Endodermal cell (in vitro differentiated cells): ENCODE measurements at places on chromosomes 16 and 17.

GRCh38 chr17:67974185-67974584 is 22.1 kb downstream of the C17orf58 start:
- DNase-seq: peak; percentile 88

- no peak for DNase-seq
Measured at GRCh38 chr16:47069313-47069712, 74.4 kb downstream of the NETO2 start.

DNA sequence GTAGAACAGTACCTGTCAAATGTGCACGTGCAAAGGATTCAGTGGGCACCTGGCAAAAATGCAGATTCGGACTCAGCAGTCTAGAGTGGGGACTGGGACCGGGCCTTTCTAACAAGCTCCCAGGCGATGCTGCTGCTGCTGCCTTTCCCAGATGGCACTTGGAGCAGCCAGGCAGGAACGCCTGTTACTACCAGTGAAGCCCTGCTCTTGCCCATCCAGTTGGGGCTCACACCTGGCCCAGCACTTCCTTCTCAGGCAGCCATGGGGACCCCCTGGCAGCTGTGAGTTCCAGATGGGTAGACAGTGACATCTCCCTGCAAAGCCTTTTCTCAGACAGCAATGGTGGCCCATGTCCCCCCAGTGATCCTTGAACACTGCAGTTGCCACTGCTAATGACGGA is 30.4 kb downstream of the KDM8 start:
- no peak for DNase-seq

GRCh38 chr16:4690946-4691665 is 2.3 kb upstream of the NUDT16L1 start:
- peak; percentile 48 for DNase-seq

DNA sequence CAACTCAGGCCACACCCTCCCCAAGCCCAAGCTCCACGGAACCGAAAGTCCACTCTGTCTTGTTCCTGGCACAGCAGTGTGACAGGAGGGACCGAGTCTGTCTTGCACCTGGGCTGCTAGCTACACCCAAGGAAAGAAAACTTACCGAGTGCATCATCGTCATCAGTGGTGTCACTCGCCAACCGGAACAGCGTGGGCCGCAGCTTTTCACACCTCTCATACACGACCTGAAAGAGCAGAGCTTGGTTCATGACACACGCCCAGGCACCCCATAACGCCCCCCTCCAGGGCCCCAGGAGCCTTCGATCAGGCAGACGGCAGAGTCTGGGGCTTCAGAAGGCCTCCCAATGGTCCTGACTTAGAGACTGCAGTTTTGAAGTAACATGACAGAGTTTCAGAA is 27.5 kb downstream of the GGA2 start:
- DNase-seq: no peak

DNA sequence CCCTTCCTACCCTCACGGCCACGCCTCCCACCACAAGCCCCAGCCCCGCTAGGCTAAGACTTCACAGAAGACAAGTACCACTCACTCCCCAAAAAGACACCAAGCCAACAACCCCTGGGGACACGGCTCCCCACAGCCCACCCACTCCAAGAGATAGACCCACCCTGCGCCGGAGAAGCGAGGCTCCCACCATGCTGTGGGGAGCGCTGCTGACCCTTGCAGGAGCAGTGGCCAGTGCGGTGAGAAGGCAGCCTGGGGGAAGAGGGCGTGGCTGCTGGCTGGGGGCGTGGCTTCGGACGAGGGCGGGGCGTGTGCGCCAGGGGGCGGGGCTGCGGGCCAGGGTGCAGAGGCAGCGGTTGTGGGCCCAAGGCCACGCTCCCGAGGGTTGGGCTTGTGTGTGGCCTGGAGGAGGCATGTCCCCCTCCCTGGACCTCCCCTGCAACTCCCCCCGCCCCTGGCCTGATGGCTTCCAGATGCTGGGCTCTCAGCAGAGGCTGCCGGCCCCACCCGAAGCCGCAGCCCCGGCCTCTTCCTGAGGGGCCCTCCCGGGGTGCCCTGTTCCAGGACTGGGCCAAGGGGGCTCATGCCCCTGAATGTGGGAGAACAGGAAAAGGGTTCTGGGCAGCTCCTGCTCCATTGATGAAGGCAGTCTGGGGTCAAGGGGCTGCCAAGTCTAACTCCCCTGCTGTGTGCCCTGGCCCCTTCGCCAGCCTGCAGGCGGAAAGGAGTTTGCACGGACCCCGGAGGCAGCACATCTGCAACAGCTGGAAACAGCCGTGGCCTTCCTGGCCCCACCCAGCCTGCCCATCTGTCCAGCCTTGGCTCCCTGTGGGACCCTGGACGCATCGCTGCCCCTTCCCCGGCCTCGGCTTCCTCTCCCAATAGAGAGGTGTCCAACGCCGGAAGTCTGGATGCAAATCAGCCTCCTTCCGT is 9.1 kb downstream of the TFAP4 start:
- peak; percentile 95 for DNase-seq

DNA sequence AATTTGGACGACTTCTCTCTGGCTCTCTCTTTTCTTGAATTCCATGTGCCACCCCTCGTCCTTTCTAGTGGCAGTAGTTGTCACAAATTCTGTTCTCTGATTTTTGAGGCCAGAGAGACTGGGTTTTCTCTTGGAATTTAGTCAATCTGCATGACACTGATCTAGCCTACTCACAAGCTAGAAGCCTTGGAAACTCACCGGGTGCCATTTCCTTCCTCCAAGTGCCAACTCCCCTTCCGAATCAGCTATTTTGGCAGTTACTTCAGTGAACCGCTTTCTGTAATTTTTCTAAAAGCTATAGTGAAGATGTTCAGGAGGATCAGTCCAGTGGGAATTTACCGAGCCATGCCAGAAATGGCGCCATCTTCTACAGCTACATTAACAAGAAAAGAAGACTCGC is 228.9 kb downstream of the PMP22 start:
- DNase-seq: peak; percentile 57

GRCh38 chr16:70646260-70647241 is at the start of gene IL34:
Gene IL34 (plus strand): TSS chr16:70646559. CDS start chr16:70646948, 389 bp downstream.
- no peak for DNase-seq

DNA sequence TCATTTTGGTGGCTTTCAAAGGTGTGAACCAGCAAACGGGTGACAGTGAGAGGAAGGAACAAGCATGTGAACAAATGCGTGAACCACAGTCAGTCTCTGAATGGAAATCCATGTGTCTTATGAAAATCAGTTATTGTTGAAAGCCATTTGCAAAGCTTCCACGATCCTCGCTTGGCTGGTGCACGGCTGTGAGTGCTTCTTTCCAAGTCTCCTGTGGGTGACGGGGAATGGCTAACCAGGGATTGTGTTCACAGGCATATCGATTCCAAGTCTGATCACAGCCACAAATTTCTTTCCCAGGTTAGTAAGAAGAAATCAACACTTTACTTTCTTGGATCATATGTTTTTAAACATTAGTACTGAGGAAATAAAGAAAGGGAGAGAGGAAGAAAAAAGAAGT is 556.9 kb upstream of the RBFOX1 start:
- no peak for DNase-seq

DNA sequence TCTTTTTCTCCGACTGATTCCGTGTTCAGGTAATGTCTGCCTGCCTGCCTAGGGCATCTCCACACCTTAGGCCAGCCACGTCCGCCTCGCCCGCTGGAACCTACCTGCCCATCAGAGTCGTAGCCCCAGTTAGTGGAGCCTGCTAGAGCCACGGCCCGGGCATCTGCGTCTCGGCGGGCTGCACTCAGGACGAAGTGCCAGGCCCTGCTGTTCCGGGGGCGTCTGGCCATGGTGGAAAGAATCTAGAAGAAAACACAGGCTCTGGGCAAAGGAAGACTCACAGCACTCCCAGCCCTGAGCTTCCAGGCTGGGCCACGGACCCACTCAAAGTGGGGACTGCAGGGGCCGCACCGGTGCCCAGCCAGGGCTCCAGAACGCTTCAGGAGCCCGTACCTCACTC is 1.1 kb downstream of the SPSB3 start:
- no peak for DNase-seq

- no peak for DNase-seq
Measured at GRCh38 chr16:8113843-8114242, 476.5 kb downstream of the TMEM114 start.

- peak; percentile 67 for DNase-seq
Measured at GRCh38 chr16:87877942-87878507, 8.7 kb upstream of the SLC7A5 start.

- DNase-seq: no peak
Measured at GRCh38 chr16:58157951-58158540, 28.9 kb upstream of the CFAP20 start.

DNA sequence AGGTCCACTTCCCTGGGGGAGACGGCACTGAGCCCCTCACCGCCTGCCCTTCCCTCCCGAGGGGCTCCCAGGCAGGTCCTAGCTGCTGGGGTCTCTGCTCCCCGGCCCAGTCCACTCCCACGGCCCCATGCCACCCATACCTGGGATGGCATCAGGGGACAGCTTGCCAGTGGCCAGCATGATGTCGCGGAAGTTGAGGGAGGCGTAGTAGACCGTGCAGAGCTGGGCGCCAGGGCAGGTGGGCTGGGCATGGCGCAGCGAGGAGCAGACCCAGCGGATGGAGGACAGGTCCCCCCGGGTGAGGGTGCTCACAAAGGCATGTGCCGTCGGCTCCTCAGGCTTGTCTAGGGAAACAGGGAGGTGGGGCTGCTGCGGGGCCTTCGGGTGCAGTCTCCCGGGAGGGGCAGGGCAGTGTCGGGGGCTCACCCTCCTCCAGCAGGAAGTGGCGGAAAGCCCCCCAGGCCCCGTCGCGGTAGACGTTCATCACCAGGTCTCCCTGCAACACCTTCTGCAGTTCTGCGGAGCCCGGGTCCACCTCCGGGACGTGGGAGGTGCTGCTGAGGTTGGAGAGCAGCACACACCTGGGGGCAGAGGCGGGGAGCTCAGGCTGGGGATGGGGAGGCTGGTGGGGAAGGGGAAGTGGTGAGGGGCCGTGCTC is 13.5 kb downstream of the FASN start:
- no peak for DNase-seq

- DNase-seq: peak; percentile 66
Measured at GRCh38 chr16:15811481-15812400, 45.1 kb downstream of the MYH11 start.

DNA sequence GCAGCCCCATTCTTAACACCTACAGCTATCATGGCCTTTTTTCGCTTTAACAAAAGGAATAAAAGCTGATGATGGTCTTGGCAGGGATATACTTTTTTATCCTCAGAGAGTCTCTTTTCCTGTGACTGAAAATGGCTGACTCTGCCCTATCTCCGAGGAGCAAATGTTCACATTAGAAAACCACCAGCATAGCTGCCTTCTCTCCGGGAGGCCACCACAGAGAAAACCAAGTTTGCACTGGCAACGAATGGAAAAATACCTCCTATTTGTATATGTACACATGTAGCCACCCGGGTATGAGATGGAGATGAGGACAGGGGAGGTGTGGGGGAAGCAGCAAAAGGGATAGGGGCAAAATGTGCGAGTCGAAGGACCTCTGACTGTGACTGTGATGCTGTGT is 88.2 kb downstream of the STX8 start:
- DNase-seq: no peak

- no peak for DNase-seq
Measured at GRCh38 chr17:66949501-66949900, 15.0 kb upstream of the CACNG4 start.

DNA sequence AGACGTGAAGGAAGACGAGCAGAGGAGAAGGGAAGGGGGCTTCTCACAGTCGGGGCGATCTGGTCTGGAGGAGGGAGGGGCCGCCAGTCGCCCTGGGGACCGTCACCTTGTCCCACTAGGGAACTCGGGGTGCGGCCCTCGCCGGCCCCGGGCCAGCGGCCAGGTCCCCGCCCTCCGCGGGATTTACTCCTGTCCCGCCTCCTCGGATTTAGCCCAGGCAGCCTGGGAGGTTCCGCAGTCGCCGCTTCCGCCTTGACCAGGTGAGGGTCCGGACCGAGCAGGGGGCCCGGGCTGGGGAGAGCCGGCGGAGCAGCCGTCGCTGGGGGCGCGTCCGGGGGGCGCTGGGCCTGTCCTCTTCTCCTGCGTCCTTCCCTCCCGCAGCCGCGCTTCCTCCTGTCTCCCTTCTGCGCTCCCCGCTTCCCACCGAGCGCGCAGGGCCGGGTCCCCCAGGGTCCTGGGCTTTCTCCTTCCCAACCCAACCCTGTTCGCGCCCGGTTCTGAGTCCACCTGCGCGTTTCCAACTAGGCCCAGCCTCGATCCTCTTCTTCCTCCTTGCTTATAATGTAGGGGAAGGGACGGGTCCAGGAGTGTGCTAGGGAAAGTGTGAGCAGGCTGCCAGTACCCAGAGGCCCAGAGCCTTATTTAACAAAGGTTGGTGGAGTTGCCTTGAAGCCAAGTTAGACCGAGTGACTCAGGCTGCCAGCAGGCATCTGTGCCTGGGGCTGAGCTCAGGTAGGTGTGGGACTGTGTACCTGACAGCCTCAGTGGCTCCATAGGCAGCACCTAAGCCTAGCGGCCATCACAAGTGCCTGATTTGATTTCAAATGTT is at the start of gene TNK1:
Gene TNK1 (plus strand): TSS at position 235 of the 829 bp plus-strand sequence. CDS start 1,838 bp downstream, outside the sequence.
- DNase-seq: peak; percentile 87

DNA sequence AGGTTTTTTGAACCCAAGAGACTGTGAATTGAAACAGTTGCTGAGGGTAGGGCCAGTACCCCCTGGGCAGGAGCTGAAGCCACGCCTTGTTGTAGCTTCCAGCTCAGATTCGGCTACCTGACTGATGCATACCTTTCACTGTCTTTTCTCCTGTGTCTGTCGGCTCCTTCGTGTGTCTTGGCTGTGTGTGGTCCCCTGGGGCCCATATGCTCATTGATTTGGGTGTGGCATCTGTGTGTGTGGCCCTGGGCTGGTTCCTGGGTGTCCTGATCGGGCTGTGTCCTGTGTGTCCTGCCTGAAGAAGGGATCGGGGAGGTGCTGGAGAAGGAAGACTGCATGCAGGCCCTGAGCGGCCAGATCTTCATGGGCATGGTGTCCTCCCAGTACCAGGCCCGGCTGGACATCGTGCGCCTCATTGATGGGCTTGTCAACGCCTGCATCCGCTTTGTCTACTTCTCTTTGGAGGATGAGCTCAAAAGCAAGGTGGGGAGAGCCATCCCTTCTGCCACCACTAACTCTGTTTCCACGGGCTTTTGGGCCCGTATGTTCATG is 20.9 kb downstream of the CASKIN2 start:
- no peak for DNase-seq

DNA sequence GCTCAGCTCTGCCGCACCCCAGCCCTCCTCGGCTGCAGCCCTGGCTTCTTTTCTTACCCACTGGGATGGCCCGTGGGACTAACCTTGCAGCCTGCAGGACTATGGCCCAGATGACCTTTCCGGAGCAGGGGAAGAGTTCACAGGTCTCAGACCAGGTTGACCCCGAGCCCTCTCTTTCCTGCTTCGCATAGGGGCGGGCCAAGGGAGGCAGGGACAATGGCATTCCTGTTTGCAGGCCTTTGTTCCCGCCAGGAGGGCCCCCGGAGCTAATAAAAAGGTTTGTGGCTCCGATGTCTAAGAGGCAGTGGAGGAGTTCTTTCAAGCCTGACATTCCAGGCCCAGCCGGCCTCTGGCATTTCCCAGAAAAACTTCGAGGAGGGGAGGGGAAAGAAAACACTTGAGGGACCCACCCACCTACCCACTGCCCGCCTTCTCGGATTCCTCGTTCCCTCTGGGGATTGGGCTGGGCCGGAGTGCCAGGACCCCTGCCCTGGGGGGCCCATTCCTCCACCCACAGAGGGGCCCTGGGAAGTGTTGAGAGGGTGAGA is 5.8 kb upstream of the SOCS3 start:
- peak; percentile 99 for DNase-seq
